IPS-NIHi11 (cell line): ENCODE measurements at places on chromosomes 13 and 19.

DNA sequence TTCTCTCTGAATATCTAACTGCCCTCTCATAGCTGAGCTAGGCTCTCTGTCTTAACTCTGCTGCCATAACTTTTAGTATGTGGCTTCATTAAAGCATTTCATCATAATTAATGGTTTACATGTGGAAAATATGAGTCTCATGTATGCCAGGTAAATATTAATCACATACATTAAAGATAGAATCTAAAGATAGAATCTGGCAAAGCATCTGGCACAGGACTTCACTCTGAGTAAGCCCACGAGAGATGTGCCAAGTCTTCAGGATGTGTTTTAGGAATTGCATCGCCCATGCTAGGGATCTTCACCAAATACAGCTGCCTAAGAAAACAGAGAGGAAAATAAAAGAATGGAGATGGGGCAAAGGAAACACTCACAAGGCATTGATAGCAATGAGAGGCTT lies 285.8 kb downstream of the DIAPH3 start:
- no peak for DNase-seq

DNA sequence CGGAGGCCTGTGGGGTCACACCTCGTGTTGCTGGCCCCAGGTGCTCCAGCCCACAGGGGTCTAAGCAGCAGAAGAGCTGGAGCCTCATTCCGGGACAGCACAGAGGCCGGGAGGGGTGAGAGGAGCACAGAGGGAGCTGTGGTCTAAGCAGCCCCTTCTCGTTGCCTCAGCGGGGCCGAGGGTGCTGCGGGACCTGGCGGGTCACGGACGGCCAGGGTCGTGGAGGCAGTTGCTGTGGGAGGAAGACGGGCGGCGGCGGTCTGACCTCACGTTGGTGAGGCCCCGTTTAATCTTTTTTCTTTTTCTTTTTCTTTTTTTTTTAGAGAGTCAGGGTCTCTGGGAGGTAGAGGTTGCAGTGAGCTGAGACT lies 21.7 kb downstream of the PIAS4 start:
- DNase-seq, result no peak

DNA sequence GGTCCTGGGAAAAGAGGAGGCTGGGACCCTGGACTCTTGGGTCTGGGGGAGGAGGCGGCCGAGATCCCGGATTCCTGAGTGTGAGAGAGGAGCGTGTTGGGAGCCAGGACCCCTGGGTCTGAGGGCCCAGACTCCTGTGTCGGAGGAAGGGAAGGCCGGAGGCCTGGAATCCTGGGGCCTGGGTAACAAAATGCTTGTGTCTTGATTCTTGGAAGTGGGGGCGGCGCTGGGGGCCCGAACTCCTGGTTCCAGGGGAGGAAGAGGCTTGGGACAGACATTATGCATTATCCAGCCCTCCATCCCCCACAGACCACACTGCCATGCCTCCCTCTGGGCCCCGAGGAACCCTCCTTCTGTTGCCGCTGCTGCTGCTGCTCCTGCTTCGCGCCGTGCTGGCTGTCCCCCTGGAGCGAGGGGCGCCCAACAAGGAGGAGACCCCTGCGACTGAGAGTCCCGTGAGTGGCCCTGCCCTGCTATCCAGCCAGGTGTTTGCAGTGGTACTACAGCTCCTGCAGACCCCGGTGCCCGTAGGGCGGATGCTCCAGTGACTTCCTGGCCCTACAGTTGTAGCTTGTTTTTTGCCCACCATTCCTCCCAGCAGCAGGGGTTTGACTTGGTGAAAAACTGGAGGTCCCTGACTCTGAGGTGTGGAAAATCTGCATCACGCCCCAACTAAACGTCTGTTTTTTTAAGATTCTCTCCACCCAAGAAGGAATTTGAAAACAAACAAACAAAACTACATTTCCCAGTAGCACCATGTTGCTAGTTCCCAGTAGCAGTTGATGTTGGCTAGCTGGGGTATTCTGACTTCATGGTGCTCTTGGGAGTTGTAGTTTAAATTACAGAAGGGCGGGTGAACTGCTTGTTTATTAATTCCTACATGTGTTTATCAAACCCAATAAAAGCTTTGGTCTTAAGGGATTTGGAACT lies 630 bp downstream of the NUCB1 start:
- DNase-seq, result no peak

DNA sequence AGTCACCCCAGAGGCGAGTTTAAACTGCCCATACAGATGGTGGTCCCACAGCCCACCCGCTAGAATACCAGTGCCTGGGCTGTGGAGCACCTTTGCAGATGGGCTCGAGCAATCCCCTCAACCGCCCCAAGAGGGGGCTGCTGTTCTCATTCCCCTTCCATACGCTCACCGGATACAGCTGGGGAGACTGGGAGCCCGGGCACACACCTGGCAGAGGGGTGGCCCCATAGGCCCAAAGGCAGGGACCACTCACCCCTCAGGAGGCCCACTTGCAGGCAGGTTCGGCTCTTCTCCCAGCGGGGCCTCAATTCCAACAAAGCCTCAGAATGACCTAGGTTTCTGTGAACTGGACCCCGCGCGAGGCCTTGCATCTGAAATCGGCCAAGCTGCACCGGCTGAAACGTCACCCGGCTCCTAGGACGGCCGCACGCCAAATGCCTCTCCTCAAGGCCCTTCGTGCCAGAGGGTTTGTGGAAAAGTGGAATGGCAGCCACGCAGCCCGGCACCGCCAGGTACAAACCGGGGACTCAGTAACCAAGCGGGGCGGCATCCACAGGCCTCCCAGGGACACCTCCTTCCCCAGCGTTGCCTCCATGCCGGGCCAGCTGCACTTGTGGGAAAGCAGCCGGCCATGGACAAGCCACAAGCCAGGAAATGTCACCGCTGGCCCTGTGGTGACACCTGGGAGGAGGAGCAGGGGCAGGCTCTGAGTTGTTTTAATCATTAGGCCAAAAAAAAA lies 18.7 kb downstream of the MLLT1 start:
- DNase-seq, result peak; percentile 84

- no peak for DNase-seq
Measured at GRCh38 chr13:21917086-21918015, 246.5 kb downstream of the FGF9 start.

DNA sequence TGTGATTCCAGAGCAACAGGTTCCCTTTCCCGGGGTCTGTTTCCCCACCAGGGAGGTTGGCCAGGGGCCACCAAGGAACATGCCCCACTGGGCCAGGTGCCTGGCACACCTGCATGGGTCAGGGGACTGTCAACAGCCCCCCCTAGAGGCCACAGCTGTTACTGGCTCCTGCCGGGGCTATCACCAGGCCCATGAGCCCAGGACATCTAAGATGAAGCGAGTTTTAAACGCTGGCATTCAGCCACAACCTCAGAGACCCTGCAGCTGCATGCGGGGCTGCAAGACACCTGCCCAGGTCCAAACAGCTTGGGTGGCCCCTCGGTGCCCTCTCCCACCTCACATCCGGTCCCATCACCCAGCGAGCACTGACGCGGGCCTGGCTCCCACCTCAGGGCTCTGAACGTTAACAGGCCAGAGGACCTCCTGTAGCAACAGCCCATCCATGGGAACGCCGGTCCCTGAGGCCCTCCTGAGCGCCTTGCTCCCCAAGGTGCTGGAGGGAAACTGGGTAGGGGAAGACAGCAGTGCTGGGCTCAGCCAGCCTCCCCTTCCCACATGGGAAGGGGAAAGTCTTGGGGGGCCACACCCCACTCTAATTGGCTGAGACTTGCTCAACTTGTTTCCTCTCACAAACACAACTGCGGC lies 12.0 kb downstream of the KHSRP start:
- DNase-seq, result peak; percentile 90

- peak; percentile 26 for DNase-seq
Measured at GRCh38 chr13:81171065-81171647, 830.2 kb upstream of the SPRY2 start.

- no peak for DNase-seq
Measured at GRCh38 chr19:10431254-10431942, 11.1 kb downstream of the PDE4A start.

- DNase-seq, result no peak
Measured at GRCh38 chr19:3503036-3503572, 2.6 kb upstream of the DOHH start.

- DNase-seq, result no peak
Measured at GRCh38 chr13:31706105-31706504, 33.2 kb upstream of the RXFP2 start.

- no peak for DNase-seq
Measured at GRCh38 chr13:111007209-111007608, 92.3 kb upstream of the ANKRD10 start.

- DNase-seq, result no peak
Measured at GRCh38 chr13:35378939-35379338, 97.5 kb downstream of the MAB21L1 start.

GRCh38 chr19:42271861-42272534 lies 2.9 kb downstream of the CIC start:
- DNase-seq, result no peak

- DNase-seq, result no peak
Measured at GRCh38 chr19:33293255-33294057, 8.9 kb downstream of the CEBPA start.

GRCh38 chr13:79096099-79096498 lies 310.0 kb downstream of the RBM26 start:
- DNase-seq, result no peak

DNA sequence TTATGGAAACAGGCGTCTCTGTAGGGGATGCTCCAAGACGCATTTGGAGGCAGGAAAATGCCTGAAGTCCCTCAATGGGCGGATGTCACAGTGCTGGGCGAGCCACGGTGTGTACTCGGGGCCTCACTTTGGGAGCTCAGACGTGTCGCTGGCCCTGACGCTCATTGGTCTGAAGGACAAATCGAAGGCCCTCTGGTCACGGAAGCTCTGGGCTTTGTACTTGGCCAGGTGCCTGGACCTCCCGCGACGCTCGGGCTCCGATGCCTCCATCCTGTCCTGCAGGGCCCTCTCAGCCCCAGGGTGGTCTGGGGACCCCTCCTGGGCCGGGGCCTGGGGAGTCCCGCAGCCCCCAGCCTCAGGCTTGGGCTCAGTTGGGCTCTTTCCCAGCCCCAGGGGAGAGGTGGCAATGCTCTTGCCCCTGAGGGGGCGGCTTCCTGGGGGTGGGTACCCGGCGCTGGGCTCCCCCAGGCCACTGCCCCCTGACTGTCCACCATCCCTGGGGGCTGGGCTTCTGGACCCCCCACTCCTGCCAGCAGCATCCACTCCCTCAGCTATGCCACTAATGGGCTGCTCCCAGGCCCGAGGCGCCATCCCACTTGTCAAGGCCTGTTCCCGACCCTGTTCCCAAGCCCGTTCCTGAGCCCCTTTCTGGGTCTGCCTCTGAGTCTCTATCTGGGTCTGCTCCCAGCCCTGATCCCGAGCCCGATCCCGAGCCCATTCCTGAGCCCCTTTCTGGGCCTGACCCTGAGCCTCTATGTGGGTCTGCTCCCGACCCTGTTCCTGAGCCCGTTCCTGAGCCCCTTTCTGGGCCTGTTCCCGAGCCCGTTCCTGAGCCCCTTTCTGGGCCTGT lies 39.5 kb upstream of the GRTP1 start:
- DNase-seq, result no peak

- no peak for DNase-seq
Measured at GRCh38 chr19:48751845-48752495, 471 bp downstream of the FUT1 start.

GRCh38 chr19:55544014-55544413 lies 1.3 kb downstream of the SBK3 start:
- DNase-seq, result no peak

- DNase-seq, result peak; percentile 70
Measured at GRCh38 chr19:4409123-4409933, 6.9 kb downstream of the CHAF1A start.

GRCh38 chr19:16160943-16161560 lies 12.3 kb downstream of the CIB3 start:
- DNase-seq, result no peak

DNA sequence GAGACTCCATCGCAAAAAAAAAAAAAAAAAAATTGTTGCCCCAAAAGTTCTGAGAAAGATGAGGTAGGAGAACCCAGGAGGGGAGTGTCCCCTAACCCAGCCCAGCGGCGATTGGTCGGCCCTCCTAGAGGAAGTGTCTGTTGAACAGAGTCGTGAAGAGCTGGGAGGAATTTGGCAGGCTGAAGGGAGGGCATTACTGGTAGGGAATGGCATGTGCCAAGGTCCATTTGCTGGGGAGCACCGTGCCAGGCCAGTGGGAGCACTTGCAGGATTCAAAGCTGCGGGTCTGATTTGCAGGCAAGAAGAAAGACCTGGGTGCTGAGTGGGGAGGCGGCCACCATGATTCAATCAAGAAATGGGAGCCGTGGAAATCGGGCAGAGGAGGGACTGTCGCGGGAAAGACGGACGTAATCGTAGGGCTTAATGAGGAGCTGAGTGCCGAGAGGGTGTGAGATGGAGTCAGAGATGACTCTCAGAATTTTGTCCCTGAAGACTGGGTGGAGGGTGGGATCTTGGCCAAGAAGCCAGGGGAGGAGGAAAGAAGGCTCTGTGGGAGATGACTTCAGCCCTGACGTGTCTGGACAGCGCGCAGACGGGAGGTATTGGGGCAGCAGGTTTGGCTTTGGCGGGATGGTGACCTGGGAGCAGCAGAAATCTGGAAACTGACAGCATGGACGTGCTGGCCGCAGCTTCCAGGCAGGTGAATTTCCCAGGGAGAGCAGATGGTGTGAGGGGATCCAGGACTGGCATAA lies 15.4 kb downstream of the CERS4 start:
- DNase-seq, result no peak

DNA sequence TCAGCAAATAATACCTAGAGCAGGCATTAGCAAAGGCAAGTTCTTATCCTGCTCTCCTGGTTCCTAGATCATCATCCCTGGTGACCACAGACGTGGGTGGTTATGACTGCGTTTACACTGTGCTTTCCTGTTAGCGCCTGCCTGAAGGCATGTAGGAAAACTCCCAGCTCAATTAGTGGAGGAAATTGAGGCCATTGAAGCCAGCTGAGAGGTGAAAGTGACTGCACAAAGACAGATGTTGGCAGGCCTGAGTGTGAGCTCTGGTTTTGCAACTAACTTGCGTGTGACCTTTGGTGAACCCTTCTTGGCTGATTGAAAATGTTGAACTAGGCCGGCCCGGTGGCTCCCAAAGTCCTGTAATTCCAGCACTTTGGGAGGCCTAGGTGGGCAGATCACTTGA lies 17.5 kb upstream of the NWD1 start:
- DNase-seq, result no peak

GRCh38 chr13:108120302-108120701 lies 95.0 kb downstream of the LIG4 start:
- DNase-seq, result no peak

- DNase-seq, result no peak
Measured at GRCh38 chr19:15397782-15398181, 18.2 kb upstream of the AKAP8 start.

DNA sequence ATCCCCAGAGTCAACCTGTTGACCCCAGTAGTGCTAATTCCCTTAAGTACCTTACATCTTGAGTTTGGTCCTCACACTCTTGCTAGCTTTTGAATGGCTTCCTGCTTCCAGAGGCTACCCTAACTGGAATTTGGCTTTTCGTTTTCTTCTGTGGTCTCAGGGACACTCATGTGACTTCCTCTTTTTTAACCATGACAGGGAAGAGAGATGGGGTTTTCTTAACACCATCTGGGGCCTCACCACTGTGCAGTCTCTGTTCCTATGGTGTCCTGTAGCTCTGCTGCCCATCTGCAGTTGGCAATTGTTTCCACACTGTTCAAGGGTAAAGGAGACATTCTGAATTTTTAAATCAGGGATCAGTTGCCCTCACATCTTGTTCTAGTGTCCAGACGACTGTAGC lies 66.7 kb downstream of the SLC10A2 start:
- DNase-seq, result no peak

GRCh38 chr13:25869941-25870340 lies 181.9 kb downstream of the SHISA2 start:
- DNase-seq, result no peak

GRCh38 chr19:3392480-3392879 lies 26.1 kb downstream of the NFIC start:
- no peak for DNase-seq
